ENCODE measurements at places on chromosomes 2 and 18.
A peak's percentile ranks its signal among the peaks of the same experiment; 100 is the strongest.

DNA sequence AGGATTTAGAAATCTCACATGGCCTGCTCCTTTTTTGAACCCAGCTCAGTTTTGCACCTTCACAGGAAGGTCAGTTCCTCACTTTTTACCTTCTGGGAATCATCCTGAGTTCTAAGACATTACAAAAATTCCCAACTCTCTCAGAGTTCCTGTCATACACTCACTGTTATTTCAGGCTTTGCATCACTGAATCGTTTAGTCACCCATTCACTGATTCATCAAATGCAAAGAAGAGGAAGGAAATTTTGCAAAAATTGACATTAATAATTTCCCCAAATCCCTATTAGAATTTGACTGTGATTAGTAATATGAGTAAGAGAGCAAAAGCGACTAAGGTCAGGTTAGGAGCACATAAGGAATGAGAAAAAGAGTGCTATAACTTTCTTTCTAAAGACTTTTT lies 197.5 kb downstream of the PDE1A start:
- no peaks in the 10 kb centered on the region for H3K4me1 ChIP-seq
- DNase-seq, result no peak
- no peaks in the 10 kb centered on the region for H3K36me3 ChIP-seq

GRCh38 chr2:186855216-186855615 lies 6.2 kb upstream of the ZSWIM2 start:
- no peak for DNase-seq
- H3K27me3 ChIP-seq, result no peaks in the 10 kb centered on the region
- no peaks in the 10 kb centered on the region for H3K36me3 ChIP-seq
- H3K4me3 ChIP-seq, result no peak overlapping the region
- H3K27ac ChIP-seq, result no peak overlapping the region

GRCh38 chr2:240427729-240428128 lies 7.7 kb upstream of the GPC1 start:
- no peak overlapping the region for H3K27ac ChIP-seq
- no peaks in the 10 kb centered on the region for H3K4me1 ChIP-seq
- H3K36me3 ChIP-seq, result no peaks in the 10 kb centered on the region
- H3K4me3 ChIP-seq, result no peak overlapping the region

GRCh38 chr2:143675021-143675420 lies 545.8 kb downstream of the ARHGAP15 start:
- no peak for DNase-seq
- H3K4me1 ChIP-seq, result no peaks in the 10 kb centered on the region
- H3K4me3 ChIP-seq, result no peak overlapping the region
- H3K27me3 ChIP-seq, result no peaks in the 10 kb centered on the region
- no peak overlapping the region for H3K27ac ChIP-seq

DNA sequence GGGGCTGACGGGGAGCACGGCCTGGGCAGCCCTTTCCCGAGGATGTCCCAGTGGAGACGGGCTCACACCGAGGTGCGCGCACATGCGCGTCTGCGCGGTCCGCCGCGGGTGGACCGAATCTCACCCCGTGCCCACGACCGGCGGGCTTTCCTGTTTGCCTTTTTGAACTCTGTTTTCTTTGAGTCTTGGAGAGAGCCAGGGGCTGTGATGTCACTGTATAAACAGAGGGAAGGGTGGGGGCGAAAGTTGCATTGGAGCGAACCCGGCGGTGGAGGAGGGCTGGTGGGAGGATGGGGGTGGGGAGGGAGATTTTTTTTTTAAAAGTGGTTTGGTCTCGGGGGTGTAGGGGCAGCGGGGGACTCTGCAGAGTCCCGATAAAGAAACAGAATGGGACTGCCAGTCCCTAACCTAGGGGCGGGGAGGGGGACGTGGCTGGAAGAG lies 141.2 kb upstream of the CTAGE1 start:
- peaks cover 7% of the 10 kb centered on the region for H3K27me3 ChIP-seq
- no peaks in the 10 kb centered on the region for H3K4me1 ChIP-seq
- H3K27ac ChIP-seq, result no peak overlapping the region

DNA sequence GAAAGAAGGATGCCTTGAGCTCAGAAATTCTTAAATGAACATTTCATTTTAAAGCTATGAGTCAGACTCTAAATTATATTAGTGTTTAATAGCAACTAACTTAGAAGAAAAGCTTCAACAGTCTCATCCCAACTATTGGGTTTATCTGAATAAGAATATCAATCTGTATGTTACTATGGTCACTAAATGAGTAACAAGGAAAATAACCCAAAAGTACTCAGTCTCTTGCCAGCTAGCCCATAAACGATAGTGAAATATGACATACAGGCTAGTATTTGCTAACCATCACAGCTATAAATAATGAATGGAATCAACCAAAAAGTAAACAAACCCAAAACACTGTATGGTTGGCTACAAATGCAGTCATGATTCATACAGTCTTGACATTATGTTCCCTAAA lies 174.9 kb downstream of the RAB3GAP1 start:
- no peak for DNase-seq
- no peaks in the 10 kb centered on the region for H3K4me1 ChIP-seq
- no peak overlapping the region for H3K27ac ChIP-seq

DNA sequence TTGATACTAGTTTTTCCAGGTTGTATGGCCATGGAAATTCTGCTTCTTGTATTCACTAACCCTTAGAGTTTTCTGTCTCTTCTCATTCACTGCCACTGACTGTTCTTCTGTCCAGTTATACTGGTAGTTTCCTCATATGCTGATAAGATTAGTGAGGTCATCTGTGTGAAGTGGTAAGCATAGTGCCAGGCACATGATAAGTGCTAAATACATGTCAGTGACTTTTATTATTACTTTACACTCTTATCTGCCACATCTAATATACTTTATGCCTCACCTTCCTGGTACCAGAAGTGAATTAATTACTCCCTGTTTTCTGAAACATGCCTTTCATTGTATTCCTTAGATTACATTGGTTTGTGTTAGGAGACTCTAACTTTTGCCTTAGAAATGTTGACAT lies 91.3 kb downstream of the NBEAL1 start:
- no peak overlapping the region for H3K27ac ChIP-seq
- H3K27me3 ChIP-seq, result no peaks in the 10 kb centered on the region
- H3K4me1 ChIP-seq, result no peaks in the 10 kb centered on the region
- no peaks in the 10 kb centered on the region for H3K36me3 ChIP-seq
- no peak overlapping the region for H3K4me3 ChIP-seq

- H3K4me1 ChIP-seq, result no peaks in the 10 kb centered on the region
- no peak overlapping the region for H3K4me3 ChIP-seq
- no peak for DNase-seq
- H3K27ac ChIP-seq, result no peak overlapping the region
These were observed 120.9 kb downstream of the DHRS9 start for GRCh38 chr2:169190197-169190775.

- no peak overlapping the region for H3K4me3 ChIP-seq
- no peaks in the 10 kb centered on the region for H3K36me3 ChIP-seq
- no peak overlapping the region for H3K27ac ChIP-seq
- no peaks in the 10 kb centered on the region for H3K27me3 ChIP-seq
- H3K4me1 ChIP-seq, result no peaks in the 10 kb centered on the region
- no peak for DNase-seq
These were observed 1315.7 kb upstream of the ZEB2 start for GRCh38 chr2:145835665-145836064.

- H3K27me3 ChIP-seq, result no peaks in the 10 kb centered on the region
- no peak overlapping the region for H3K4me3 ChIP-seq
- H3K36me3 ChIP-seq, result peaks cover 3% of the 10 kb centered on the region
- H3K27ac ChIP-seq, result no peak overlapping the region
These were observed 80.4 kb downstream of the STK39 start for GRCh38 chr2:168166902-168167510.

GRCh38 chr2:137525132-137525531 lies 439.1 kb upstream of the HNMT start:
- no peaks in the 10 kb centered on the region for H3K4me1 ChIP-seq
- no peak overlapping the region for H3K4me3 ChIP-seq
- no peaks in the 10 kb centered on the region for H3K27me3 ChIP-seq
- no peak for DNase-seq

DNA sequence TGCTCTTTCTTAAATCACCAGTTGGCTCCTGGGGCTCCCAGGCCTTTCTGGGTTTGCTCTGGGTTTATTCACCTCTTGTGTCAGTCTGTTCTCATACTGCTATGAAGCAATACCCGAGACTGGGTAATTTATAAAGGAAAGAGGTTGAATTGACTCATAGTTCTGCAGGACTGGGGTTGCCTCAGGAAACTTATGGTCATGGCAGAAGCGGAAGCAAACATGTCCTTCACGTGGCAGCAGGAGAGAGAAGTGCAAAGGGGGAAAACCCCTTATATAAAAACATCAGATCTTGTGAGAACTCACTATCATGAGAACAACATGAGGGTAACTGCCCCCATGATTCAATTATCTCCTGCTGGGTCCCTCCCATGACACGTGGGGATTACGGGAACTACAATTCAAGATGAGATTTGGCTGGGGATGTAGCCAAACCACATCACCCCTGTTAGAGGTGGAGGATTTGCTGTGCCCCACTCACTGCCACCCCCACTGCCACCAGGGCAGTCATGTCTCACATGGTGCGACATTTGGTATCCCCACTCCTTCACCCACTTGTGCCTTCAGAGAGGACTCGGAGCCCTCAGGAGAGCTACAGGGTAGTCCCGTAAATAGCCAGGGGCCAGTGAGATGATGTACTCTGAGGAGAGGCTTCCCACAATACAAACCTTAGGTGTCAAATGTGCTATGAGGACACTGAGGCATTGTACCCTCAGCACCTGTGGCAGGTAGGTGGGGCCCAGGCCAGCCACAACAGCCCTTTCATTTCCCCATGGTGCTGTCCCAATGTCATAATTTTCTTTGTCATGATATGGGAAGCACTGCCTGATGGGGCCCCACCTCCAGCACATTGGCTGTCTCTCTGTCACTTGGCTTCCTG lies 35.7 kb downstream of the CDC42EP3 start:
- H3K27ac ChIP-seq, result no peak overlapping the region
- H3K36me3 ChIP-seq, result no peaks in the 10 kb centered on the region
- no peak overlapping the region for H3K4me3 ChIP-seq
- no peak for DNase-seq

DNA sequence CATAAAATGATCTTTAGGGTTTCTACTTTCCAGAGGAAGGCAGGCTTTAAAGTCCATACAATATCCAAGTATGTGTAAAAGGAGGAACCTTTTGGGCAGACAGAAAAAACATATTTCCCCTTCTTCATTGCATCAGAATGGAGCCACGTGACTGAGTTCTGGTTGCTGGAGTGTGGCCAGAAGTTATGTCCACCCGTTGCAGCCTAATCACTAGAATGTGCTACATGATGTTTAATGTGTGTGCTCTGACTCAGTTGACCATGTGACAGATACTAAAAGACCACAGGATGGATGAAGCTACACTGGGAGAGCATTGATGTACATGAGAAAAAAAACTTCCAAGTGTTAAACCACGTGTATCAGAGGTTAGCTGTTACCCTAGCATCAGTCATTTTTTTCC lies 460.9 kb downstream of the RIT2 start:
- H3K27me3 ChIP-seq, result no peaks in the 10 kb centered on the region
- H3K4me3 ChIP-seq, result no peak overlapping the region
- H3K4me1 ChIP-seq, result no peaks in the 10 kb centered on the region
- no peak for DNase-seq

DNA sequence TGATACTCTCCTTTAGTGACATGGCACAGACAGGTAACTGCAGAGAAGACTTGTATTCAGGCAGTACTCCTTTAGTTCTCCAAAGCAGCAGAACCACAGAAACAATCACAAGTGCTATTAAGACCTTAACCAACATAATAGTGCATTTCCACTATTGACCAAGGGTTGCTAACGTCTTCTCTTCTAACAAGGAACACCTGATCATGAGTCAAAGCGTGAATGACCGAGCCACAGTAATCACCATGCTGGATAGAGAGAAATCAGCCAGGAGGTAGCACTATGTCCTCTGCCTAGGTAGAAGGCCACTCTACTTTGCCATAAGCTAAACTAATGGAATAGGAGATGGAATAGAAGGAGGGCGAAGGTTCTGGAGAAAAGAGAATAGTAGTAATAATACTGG lies 161.0 kb downstream of the ANKRD44 start:
- H3K36me3 ChIP-seq, result no peaks in the 10 kb centered on the region
- no peak overlapping the region for H3K4me3 ChIP-seq
- peaks cover 3% of the 10 kb centered on the region for H3K4me1 ChIP-seq
- DNase-seq, result no peak
- H3K27me3 ChIP-seq, result no peaks in the 10 kb centered on the region

- no peaks in the 10 kb centered on the region for H3K4me1 ChIP-seq
- H3K27ac ChIP-seq, result no peak overlapping the region
- H3K36me3 ChIP-seq, result no peaks in the 10 kb centered on the region
- no peak for DNase-seq
- no peaks in the 10 kb centered on the region for H3K27me3 ChIP-seq
These were observed 14.2 kb downstream of the MTX2 start for GRCh38 chr2:176283291-176284068.

DNA sequence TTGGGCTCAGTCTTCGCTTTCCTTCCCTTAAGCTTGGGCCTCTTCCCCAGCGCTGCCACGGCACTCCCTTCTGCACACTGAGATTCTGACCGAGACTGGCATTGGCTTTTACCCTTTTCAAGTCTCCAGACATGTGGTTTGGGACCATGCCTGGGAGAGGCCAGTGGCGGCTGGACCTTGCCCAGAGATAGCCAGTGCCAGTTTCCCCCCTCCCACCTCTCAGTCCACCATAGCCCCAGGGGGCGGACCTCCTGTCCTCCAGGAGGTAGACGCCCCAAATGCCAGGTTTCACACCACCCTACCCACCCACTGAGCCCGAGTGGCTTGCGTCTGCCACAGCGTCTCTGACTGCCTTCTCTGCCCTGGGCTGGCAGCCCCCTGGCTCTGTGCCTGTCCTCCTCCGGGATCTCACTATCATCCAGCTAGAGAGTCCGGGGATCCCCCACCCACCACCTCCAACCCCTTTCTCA lies 47.7 kb downstream of the INPP5D start:
- no peak for DNase-seq
- no peak overlapping the region for H3K27ac ChIP-seq
- H3K36me3 ChIP-seq, result no peaks in the 10 kb centered on the region
- H3K4me1 ChIP-seq, result no peaks in the 10 kb centered on the region
- H3K4me3 ChIP-seq, result no peak overlapping the region

DNA sequence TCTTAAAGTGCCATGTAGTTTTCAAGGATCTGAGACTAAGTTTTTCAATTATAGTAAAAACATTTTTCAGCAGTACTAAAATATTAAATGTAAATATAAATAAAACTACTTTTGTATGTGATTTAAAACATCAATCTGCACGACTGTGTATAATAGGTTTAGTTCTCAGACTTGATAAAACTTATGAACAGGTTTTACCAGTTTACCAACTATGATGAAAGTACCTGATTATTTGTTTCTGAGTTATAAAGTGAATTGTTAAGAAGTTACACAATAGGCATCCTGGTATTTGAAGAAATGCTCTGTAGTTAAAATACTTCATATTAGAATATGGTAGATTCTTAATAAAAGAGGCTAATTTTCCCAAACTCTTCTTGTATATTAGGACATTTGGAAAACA lies 14.8 kb downstream of the RELCH start:
- no peak overlapping the region for H3K4me3 ChIP-seq
- DNase-seq, result no peak
- no peaks in the 10 kb centered on the region for H3K36me3 ChIP-seq

- peak overlapping the region; percentile 84 for H3K4me3 ChIP-seq
- no peak for DNase-seq
- H3K4me1 ChIP-seq, result no peaks in the 10 kb centered on the region
- H3K36me3 ChIP-seq, result peaks cover 15% of the 10 kb centered on the region
These were observed 1.1 kb downstream of the LMAN1 start for GRCh38 chr18:59357928-59358327.

- DNase-seq, result no peak
- H3K4me3 ChIP-seq, result no peak overlapping the region
- peaks cover 5% of the 10 kb centered on the region for H3K4me1 ChIP-seq
- no peaks in the 10 kb centered on the region for H3K27me3 ChIP-seq
- no peaks in the 10 kb centered on the region for H3K36me3 ChIP-seq
These were observed 104.2 kb downstream of the ASAP2 start for GRCh38 chr2:9310798-9311197.
